ENCODE measurements at places on chromosomes 3 and 15.

GRCh38 chr15:71261909-71262308 is 146.6 kb downstream of the THSD4 start:
- ATAC-seq: no peak

DNA sequence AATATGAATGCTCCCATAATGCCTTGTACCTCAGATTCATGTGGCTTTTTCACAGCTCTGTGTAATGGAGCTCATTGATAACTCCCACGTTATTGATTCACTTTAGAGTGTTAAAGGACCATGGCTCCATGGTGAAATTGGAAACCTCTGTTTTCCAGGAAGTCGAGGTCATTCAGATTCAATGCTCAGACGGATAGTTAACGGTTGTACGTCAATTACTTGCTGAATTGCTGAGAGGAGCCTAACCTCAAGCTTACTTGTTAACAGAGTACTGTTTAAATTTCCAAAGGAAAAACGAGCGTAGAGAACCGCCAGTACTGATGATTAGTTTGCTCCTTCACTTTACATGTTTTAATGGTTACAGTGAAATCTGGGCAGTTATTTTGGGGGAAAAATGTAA is 11.1 kb downstream of the ABHD17C start:
- ATAC-seq: no peak

GRCh38 chr15:89514596-89515406 is 18.4 kb upstream of the RHCG start:
- no peak for ATAC-seq

DNA sequence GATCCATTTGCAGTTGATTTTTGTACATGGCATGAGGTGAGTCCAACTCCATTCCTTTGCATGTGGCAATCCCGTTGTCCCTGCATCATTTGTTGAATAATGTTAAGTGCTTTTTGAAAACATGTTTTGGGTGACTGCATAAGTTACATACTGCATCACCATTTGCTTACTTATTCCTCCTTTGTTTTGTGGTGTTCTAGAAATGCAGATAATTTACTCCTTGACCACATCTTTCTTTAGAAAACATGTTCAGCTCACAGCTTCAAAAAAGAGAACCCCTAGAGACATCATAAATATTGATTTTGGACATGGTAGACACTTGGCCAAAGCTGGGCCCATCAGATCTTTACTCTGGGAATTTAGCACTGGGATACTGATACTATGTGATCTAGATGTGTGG is 135.3 kb upstream of the DAZL start:
- no peak for ATAC-seq

GRCh38 chr15:77870195-77871065 is 207.1 kb downstream of the TBC1D2B start:
- peak; percentile 56 for ATAC-seq

DNA sequence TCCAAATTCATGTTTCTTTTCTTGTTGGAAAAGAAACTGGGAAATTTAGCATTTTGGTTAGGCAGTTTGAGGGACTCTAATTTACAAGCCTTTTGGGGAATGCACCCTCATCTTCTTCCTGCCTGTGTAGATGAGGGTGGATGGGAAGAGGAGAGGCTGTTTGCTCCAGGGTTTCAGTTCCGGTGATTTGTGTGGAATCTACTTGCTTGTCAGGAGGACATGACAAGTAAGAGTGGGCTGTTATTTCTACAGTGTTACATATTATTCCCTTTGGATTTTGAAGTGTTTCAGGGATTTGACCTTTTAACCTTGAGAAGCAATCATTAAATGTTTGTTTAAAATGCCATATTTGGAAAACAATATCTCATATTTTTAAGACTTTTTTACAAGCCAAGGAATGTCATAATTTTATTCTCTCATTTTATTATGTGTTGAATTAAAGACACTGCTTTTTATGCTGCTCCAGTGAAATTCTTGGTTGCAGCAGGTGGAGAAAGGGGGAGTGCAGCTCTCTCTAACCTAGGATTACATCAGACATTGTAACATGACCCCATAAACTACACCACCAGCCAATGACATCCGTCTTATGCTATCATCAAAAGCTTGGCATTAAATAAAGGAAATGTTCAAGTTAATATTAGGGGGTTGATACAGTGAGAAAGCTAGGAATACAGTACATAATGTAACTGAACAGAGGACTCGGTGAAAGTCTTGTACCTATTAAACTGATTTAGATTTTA is 30.2 kb downstream of the PLAAT1 start:
- no peak for ATAC-seq

- no peak for ATAC-seq
These were observed 146.7 kb upstream of the TSC22D2 start for GRCh38 chr3:150261418-150261817.

DNA sequence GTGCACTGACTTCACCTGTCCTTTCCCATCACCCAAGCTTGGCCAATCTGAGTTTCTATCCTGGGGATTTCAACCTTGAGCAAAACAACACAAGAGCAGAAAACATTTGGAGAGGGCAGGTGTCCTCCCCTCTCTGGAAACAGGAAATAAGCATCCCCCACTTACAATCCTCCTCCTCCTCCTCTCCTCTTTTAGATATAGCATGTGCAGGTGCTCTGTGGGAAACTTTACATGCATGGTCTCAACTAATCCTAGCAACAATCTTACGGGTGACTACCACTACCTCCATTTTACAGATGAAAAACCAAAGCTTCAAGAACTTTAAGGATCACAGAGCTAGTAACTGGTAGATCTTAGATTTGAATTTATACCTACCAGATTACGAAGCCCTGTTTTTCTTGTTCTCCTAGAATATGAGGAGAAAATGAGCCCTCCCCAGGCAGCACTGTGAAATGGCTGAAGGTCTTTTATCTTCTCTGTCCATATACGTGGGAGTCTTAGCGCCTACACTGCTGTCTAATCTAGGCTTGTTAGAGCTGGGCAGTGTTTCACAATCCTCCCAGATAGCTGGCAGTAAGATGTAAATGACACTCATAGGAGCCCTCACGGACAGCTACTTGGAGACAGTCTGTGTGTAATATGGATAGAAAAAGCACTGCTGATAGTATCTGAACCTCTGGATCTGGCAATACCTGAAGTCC is 301.2 kb upstream of the PROK2 start:
- no peak for ATAC-seq

GRCh38 chr3:51718547-51719409 is 11.9 kb downstream of the GRM2 start:
- no peak for ATAC-seq

DNA sequence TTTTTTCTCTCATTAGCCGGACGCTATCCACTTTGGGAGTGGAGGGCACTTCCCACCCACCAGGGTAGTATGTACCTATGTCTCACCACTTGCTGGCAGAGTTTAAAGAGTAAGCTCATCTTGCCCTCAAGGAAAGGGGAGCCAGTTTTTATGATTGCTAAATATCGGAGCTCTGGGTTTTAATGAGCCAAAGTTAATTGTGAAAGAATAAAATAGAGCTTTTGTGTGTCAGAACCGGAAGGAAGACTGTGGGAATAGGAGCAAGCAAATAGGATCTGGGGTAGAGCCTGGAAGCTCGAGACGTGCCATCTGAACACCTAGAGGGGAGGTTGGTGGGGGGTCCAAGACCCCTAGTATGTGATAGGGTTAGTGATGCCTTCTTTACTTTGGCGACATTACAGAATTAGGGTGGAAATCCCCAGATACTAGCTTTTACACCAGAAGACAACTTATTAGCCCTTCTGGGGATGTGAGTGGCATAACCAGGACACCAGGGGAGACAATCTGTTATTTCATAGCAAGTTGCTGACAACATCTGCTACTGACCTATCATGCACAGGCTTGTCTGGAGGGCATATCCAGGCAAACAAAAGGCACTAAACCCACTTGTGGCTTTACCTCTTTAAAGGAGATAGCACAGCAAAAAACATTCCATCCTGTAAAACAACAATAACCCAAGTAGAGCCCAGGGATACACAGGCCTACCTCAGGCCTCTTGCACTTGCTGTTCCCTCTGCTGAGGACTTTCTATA is 333.8 kb downstream of the ZNF621 start:
- ATAC-seq: no peak

DNA sequence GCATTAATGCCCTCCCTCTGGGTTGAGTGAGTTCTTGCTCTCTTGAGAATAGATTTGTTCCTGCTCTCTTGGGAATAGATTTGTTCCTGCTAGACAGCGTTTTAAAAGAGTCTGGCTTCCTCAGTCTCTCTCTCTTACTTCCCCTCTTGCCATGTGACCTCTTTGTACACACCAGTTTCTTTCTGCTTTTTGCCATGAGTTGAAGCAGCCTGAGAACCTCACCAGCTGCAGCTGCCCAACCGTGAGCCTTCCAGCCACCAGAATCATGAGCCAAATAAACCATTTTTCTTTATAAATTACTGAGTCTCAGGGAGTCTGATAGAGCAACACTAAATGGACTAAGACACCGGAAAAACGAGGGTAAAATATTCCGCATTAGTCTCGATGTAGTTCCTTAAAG is 253.6 kb downstream of the CNTN6 start:
- no peak for ATAC-seq

DNA sequence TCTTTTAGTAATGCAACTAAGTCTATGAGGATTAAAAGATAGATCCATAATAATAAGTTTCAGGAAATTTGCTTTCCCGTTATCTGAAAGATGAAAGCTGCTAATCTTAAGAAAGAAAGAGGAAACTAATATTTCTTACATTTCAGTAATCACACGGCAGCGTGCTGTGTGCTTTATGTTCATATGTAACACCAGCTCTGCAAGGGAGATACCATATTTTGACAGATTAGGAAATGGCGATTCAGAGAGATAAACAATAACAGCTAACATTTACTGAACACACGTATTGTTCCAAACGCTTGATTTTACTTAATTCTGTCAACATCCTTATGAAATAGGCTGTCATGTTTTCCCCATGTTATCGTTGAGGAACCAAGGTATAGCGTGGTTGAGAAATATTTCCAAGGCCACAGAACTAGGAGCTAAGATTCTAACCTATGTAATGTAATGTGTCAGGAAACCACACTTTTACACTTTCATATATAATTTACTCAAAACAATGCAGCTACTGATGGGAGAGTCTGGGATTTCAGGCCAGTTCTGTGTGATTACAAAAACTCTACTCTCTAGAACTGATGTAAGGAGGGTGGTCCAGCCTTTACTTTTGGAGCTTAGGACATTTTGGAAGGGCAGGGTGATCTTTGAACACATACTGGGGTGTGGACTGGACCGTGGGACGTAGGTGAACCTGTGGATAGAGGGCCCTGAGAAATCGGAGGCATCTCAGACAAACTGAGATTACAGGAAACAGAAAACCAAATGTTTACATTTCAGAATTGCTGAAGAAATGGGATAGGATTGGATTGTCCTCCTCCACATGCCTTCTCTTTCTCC is 100.6 kb downstream of the IL1RAP start:
- ATAC-seq: no peak

DNA sequence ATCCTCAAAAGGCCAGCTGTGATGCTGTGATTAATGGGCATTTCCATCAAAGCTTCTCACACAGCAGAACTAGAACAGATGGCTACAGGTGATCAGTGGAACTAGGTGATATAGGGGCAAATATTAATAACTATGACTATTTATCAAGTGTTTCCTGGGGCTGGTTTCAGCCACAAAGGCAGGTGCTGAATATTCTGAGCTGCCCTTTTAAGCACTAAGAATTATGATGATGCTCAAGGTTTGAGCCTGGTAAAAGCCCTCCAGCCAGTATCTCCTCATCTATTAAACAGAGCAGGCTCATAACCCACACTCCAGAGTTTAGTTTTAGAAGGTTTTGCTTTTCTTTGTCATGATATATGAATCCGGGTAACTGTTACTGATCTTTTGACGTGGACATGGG is 129.5 kb upstream of the ACP3 start:
- no peak for ATAC-seq

DNA sequence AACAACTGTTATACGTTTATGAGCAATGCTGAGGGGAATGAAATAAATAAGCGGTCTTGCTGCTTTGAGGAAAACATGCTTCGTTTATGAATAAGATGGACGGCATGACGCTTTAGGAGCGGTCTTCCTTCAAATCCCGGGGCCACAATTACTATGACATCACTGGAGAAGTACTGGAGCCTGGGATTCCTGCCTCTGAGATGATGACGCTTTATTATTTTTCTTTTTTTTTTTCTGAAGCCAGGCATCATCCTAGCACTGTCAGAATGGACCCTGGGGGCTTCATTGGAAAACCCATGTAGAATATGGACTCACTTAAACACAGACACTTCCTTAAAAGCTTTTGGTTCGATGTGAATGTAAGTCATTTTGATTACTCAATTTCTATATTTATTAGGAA is 52.5 kb upstream of the FOXP1 start:
- ATAC-seq: no peak

DNA sequence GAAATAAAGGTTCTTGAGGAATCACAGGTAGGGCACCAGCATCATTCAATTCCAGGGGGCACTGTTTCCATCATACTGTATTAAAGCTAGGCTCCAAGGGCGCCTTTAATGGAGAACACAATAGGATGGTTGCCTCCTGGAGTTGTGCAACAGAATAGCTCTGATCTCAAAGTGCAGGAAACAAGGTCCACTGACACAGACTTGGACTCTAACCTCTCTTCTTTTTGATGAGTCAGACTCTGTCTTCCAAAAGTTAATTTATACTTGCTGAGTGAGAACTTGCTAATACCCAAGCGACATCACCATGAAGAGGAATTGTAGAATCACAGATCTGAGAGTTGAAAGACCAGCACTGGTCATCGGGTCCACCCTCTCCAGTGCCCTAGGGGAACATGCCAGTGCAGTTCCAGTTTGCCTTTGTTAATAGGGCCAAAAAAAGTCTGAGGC is 94.4 kb upstream of the PHLDB2 start:
- ATAC-seq: peak; percentile 31

DNA sequence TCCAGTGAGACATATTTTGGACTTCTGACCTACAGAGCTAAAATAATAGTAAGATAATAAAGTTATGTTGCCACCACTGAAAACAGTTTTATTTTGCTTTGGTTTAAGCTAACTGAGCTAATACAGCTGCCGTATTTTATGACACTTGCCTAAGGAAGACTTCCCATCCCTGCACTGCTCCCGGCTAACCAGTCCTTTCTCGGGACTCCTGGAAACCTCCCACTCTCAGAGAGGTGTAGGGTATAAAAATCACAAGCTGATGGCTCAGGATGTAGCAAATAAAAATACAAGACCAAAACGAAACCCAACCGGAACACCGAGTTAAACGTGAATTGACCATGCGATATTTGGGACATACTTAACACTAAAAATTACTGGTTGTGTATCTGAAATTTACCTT is 448 bp upstream of the KBTBD12 start:
- no peak for ATAC-seq

- ATAC-seq: no peak
These were observed 174.5 kb downstream of the OPA1 start for GRCh38 chr3:193767353-193768069.

- no peak for ATAC-seq
These were observed 16.1 kb downstream of the C3orf22 start for GRCh38 chr3:126542340-126543241.

DNA sequence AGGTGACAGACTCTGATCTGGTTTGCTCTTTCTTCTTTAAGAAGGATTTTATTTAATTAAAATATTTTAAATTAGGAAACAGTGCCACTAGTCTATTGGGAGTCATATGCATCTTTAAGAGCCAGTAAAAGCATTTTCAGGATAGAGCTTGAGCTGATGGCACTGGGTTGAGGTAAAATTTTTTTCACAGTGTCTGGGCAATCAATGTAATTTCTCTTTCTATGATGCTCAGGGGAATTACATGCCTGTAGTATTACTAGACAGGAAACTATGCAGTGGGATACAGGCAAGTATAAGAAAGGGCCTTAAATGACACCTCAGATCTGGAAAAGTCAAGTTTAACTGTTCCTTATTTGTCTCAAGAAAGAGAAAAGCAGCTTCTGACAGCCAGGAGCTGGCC is 76.4 kb downstream of the GAP43 start:
- ATAC-seq: no peak

- ATAC-seq: no peak
These were observed 47.7 kb downstream of the MORC1 start for GRCh38 chr3:109070211-109070610.
